HCEC 1CT (cell line): ENCODE measurements at places on chromosomes 4 and X.

- DNase-seq = no peak
These were observed 51.4 kb upstream of the BCLAF3 start for GRCh38 chrX:20042221-20042620.

DNA sequence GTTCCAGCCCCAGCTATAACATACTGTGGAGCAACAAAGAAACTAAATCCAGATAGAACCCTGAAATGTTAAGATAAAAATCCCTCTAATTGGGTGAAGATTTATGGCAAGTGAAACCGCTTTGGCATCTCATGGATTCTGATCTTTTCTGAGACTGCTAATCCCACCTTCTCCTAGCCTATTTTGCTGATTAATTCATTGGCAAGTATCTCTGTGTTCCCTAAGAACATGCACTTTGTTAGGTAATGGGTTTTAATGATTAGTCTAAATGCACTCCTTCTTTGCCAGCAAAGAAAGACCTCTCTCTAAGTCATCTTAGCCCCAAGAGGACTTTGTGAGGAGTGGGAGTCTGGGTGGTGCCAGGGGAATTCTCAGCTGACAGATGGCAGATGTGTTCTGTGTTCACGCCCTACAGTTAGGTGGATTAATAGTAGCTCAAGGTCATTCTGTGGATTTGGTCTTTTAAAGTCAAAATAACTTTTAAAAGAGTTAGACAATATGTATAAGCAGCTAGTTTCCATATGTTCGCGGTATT is 171.3 kb downstream of the UNC5C start:
- no peak for DNase-seq

GRCh38 chr4:139297001-139297410 is 4.3 kb upstream of the NAA15 start:
- peak; percentile 44 for DNase-seq

DNA sequence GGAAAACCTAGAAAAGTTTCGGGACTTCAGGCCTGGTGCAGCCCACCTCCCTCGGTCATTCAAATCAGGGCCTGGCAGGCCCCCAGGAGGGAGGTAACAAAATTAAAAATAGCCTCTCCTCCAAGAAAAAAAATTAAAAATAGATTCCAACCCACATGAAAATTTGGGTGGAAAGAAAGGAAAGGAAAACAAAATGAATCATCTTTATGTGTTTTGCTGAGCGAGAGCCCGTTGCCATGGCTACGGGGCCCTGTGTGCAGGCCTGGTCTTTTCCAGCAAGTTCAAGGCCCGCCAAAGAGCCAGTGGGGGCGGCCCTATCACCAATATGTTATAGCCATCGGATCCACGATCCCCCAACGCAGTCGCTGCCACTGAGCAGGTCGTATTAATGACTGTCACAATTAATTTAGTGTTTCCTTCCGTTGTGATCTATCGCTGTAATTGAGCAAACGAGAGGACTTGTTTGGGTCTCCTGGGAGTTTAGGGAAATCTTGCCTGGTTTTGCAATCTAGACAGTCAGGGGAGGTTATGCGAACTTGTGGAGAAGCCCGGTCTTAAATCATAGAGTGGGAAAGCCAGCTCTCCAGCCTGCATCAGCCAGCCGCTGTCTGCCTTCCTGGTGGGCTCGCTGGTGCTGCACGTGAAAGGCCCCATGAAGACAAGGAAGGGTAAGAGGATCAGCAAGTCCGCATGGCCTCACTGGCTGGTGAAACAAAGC is 452.4 kb downstream of the BCOR start:
- peak; percentile 21 for DNase-seq

DNA sequence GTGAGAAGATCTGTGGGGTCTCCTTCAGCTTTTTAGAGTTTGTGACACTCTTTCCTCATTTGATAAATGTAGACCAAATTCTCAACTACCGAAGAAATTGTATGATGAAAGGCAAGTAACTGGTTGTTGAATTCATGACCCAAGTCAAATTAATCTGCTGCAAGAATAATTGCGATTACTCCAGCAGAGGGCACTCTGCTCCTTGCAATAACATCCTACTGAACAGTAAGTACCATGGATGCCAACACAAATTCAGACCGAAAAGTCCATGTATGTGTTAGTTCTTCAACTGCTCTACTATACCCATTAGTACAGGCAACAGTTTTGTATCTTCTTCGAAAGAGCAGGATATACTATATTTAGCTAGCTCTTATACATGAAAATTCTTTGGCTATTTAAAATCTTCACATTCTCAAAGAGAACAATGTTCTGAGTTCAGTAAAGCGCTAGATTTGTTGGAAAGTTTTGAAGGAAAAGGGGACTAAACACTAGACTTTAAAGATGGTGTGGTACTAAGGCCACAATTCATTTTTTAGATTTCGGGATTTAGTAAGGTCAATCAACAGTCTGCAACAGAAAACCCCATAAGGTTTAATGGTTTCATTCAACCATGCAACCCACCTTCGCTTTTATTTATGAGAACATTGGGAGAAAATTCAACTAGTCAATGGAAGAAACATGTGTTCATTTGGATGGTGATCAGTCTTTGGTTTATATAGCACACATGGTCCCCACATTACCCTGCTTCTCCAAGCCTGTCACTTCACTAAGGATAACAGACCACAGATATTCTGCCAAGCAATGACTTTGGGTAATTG is 105.4 kb upstream of the TBC1D9 start:
- DNase-seq = peak; percentile 52

DNA sequence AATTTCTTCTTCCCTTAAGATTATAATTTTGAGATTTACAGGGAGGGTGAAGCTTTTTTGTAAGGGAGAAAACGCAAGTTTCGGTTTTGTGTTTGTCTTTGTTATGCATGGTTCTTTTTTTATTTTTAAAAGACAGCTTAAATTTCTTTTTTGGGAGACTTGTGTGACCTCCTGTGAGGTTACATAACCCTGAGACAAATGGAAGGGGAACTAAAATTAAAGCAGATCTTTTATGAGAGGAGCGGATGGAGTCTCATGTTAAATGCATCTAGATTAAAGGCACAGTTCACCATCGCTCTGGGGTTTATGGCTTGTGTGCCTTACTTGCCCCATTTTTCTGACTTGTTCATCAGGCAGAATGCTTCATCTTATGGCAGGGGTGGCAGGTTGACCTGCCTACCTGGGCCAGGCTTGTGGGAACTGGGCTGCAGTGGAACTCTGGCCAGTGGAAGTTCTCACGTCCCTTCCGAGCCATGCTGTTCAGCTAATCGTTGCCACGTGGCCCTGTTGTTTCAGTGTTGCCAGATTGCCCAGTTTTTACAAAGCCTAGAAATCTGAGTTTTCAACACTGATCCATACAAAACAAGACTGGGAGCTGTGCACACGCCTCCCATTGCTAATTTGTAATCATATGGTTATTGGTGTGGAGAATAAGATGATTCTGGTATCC is 291.8 kb downstream of the ARHGAP10 start:
- no peak for DNase-seq

DNA sequence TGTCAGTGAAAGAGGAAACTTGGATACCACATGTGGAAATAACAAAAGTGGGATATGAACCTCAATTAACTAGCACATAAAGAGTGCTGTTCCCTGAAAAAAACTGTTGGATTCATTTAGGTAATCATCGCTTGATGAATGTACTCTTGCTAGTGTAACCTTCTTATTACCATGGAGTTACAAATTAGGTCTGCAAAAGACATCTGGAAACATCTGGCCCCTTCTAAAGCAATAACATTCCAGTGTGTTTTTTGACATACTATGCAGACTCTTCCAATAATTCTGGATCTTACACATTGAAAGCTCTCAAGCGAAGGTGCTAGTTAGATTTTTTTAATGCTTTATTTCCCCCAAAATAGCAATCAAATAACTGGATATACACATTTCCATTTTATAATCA is 134.6 kb downstream of the ATP10D start:
- no peak for DNase-seq

DNA sequence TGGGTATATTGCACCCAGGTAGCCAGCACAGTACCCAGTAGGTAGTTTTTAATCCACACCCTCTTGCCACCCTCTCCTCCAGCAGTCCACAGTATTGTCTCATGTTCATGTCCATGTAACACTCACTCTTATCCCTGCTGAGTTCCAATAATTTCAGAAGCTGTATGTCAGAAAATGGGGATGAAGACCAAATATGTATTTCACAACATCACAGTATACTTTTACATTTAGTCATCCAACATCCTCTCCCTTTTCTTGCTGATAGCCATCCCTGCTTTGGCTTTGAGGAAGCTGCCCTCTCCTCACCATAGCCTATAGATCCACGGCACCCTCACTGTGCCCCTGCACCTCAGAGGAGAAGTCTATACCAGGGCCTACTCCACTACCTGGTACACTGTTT is 126.0 kb upstream of the LDB2 start:
- DNase-seq = peak; percentile 60

DNA sequence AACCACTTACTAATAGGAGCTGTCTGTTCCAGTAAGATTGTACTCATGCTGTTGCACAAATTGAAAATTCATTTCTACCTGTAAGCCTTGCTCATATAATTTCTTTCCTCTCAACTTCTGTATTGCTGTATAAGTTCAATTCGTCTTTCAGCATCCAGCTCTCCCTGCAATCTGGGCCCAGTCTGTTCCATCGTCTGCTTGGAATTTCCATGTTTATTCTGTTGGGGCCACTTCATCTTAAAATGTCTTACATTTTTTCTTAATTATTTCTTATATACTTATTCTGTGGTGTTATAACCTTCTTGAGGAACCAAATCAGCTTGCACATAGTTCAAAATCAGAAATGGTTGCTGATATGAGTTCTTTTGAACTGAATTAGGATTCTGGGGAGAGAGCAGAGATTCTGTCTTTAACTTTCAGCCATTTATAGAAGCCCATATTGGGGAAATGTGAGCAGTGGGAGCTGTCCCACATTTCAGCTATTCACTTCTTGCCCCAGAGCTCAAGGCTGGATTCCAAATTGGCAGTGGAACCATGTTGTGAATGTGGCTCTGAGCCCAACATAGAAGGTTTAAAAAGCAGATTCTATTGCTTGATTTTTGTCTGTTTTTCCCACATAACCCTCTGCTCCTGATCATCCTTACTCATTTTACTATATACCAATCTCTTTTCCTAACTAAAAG is 291.9 kb downstream of the BMPR1B start:
- DNase-seq = no peak

DNA sequence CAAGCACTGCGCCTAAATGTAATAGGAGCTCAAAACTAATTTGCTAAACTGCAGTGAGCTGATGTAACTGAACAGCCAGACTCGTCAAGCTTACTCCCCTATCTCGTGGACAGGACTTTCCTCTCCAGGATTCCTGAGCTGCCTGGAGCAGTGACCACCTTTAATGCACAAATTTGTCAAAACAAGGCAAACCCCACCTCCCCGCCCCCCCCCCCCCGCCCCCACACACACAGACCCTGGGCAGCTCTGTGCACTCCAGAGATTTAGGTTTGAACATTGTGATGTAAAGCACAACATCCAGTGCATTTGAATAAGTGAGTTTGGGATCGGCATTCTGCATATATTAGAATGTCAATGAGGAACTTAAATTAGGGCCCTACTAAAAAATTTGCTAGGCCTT is 77.7 kb upstream of the DHX15 start:
- DNase-seq = no peak

DNA sequence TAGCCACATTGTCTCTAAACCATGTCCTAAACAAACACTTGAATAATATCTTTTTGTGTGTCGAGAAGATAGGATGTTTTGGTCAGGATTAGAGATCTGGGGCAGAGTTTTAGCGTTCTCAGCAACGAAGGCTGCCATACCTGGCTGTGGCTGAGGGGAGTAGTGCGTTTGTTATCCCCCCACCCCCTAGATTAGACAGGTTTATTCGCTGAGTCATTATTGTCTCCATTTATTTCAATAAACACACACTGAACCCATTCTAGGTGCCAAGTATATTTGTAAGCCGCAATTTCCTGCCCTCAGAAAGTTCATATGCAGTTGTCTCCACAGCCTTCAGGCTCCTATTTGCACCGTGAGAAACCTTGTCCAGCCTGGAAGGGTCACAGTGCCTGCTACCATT is 1684.8 kb upstream of the TENM3 start:
- no peak for DNase-seq

DNA sequence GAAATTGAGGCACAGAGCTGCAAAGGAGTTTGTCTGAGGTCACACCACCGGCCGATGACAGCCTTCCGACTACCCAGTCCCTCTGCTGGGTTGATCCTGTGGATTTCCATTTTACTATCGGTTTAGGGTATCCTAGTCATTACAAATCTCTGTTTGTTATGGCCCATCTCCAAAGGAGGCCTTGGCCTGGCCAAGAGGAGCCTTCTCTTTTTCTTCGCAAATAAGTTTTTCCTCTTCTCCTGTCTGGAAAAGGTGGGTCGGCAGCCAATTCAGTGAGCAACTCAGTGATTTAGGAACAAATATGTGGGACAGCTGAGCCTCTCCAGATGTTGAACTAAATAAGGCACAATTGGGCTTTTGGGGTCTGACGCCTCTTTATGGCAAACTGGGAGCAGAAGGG is 169.2 kb upstream of the RBPJ start:
- no peak for DNase-seq

- no peak for DNase-seq
These were observed 94.8 kb upstream of the LANCL3 start for GRCh38 chrX:37476571-37477170.

DNA sequence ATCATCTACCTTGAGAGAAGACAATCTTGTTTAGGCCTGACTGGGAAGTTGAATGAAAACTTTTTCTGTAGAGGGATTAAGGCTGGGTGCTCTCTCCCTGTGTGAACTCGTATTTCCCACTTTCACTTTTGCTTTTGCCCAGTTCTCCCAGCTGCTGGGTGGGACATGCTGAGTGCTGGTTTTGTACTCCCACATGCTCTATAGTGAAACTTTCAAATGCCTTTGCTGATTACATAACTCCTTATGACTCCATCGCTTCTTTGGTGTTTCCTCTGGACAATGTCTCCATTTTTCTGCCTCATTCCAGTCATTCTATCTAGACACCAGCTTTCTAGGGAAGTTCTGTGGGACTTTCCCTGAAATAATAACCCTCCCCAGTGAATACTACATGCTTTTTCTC is 100.5 kb downstream of the CLNK start:
- DNase-seq = peak; percentile 22

DNA sequence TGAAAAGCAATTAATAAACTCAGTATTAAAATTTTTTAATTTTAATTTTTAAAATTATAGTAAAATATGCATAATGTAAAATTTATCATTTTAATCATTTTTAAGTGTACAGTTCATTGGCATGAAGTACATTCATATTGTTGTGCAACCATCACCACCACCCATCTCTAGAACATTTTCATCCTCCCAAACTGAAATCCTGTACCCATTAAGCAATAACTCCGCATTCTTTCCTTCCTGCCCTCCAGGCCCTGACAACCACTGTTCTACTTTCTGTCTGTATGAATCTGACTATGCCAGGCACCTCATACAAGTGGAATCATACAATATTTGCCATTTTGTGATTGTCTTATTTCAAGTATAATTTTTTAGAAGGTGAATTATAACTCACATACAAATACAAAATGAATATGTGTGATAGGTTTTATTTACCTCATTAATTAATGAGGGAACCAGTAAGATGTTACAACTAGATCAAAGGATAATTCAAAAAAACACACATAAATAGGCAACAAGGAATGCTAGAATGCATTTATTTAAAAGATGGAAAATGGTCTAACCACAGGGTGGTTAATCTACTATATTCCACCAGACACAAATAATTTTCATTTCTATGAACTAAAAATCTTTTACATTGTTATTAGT is 13.1 kb upstream of the AFF1 start:
- peak; percentile 52 for DNase-seq
